Inflammatory macrophage treated with lipopolysaccharide for 1 hour (primary cell): ENCODE measurements at places on chromosomes 7 and 10.
A peak's percentile ranks its signal among the peaks of the same experiment; 100 is the strongest.

- DNase-seq: peak; percentile 16
Measured at GRCh38 chr7:101575721-101576120, 53.4 kb downstream of the MYL10 start.

- DNase-seq: no peak
Measured at GRCh38 chr10:64071218-64071617, 550.0 kb downstream of the REEP3 start.

- DNase-seq: no peak
Measured at GRCh38 chr10:32376771-32377170, 29.8 kb upstream of the EPC1 start.

DNA sequence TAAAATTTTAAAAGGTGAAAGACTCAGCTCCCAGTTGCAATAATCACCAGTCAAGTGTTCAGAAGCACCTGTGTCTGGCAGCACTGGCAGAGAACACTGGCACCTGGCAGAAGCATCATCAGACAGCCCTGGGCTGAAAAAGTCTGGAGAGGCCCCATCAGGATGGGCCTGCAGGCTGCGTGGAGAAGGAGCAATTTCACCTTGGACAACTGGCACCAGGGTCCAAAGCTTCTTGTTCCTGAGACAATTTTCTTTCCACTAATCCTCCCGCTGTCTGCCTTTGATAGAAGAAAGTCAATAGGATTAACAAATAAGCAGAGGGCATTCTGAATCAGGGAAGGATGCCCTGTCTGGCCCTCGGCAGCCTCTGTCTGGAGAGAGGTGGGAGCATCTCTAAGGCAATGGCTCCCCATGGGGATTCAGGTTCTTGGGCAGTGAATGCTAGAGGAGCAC lies 6.5 kb downstream of the COBL start:
- DNase-seq: no peak

- DNase-seq: no peak
Measured at GRCh38 chr7:68730194-68730593, 868.1 kb upstream of the AUTS2 start.

GRCh38 chr7:24438232-24438631 lies 135.0 kb upstream of the PALS2 start:
- DNase-seq: no peak

GRCh38 chr10:24449321-24449740 lies 240.4 kb downstream of the KIAA1217 start:
- no peak for DNase-seq

GRCh38 chr10:124957404-124957947 lies 15.6 kb downstream of the ZRANB1 start:
- DNase-seq: peak; percentile 44

DNA sequence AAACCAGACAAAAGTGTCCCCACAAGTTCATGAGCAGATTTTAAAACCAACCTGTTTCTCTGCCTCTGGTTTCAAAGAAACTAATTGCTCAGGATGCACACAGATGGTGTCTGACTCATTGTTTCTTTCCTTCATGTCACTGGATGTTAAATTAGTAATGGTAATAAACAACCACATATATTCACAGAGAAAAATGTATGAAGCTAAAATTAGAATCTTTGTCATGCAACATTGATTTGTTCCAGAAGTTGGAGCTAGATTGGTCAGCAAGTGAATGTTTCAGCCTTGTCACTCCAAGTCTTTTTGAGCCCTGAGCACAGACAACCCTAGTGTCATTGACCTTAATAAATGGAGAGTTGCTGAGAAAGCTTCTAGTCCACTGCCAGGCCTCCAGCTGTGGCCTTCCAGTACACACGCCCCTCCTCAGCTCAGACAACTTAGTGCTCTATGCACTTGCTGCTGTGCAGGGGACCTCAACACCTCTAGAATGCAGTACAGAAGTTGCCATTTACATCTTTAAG lies 175.9 kb downstream of the CCDC71L start:
- no peak for DNase-seq

GRCh38 chr7:55280031-55280454 lies 85.1 kb upstream of the LANCL2 start:
- peak; percentile 72 for DNase-seq

DNA sequence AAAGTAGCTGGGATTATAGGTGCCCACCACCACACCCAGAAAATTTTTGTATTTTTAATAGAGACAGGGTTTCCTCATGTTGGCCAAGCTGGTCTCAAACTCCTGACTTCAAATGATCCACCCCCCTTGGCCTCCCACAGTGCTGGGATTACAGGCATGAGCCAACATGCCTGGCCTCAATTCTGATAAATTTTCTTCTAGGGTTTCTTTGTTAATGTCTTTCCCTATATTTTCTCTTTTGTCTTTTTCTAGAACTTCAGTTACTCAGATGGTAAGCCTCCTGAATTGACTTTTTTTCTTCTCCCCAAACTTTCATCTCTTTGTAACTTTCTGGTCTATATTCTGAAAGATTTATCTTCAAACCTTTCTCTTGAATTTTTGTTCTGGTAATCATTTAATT lies 12.7 kb upstream of the SMURF1 start:
- no peak for DNase-seq

DNA sequence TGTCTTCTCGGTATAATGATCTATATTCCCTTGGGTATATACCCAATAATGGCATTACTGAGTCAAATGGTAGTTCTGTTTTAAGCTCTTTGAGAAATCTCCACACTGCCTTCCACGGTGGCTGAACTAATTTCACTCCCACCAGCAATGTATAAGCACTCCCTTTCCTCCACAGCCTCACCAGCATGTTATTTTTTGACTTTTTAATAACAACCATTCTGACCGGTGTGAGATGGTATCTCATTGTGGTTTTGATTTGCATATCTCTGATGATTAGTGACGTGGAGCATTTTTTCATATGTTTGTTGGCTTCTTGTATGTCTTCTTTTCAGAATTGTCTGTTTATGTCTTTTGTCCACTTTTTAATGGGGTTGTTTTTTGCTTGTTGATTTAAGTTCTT lies 33.6 kb downstream of the KIAA1217 start:
- DNase-seq: no peak

DNA sequence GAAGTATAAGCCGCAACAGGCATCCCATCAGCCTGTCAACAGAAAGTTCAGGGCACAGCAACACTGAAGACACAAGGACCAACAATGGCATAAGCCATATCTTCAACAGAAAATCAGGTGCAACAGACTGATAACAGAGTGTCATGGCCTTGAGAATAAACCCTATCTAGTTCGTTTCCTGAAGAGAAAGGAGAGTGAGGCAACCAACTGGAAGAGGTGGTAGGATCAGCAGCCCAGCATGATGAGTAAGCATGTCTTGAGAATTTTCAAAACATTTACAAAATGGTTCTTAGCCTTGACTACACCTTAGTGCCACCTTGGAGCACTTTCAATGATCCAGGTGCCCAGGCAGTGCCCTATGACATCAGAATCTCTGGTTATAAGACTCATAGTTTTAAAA lies 290.2 kb upstream of the SEMA3C start:
- no peak for DNase-seq

GRCh38 chr10:73859428-73859783 lies 14.9 kb downstream of the CAMK2G start:
- DNase-seq: no peak

DNA sequence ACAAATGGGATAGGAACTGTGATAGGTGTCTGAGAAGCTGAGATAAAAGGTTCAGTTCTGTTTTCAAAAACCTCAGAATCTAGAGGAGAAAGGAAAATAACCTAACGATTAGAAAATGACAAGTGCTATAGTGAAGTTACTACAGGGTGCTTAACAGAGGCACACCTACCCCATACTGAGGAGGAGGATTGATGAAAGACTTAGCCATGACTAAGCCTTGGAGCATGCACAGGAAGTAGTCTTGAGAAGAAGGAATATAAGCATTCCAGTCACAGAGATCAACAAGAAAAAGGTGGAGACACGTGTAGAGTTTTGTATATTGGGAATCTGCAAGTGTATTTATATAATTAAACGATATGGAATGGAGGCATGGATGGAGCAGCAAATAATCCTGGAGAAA lies 1225.5 kb upstream of the CELF2 start:
- DNase-seq: no peak

DNA sequence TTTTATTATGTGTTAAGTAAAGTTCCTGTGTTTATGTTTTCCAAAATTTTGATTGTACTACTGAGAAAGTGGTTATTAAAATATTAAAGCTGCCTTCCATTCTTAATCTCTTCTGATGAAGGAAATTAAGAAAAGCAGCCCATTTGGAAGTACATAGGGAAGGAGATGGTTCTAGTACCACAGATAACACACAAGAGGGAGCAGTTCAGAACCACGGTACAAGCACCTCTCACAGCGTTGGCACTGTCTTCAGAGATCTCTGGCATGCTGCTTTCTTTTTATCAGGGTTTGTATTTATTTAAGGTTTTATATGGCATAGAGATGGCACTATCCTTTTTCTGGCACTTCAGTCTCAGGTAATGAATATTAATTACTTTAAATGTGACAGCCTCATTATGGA lies 111.6 kb downstream of the PHTF2 start:
- DNase-seq: no peak

- no peak for DNase-seq
Measured at GRCh38 chr7:50956522-50957155, 173.9 kb upstream of the GRB10 start.

- no peak for DNase-seq
Measured at GRCh38 chr10:118610577-118610976, 15.1 kb upstream of the PRLHR start.

DNA sequence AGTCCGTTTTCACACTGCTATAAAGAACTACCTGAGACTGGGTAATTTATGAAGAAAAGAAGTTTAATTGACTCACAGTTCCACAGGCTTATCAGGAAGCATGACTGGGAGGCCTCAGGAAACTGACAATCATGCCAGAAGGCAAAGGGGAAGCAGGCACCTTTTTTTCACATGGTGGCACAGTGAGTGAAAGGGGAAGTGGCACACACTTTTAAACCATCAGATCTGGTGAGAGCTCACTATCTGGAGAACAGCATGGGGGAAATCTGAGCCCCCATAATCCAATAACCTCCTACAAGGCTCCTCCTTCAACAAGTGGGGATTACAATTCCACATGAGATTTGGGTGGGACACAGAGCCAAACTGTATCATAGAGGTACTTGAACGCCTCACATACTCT lies 30.0 kb downstream of the AGR3 start:
- DNase-seq: peak; percentile 35

- no peak for DNase-seq
Measured at GRCh38 chr10:120978589-120979252, 127.6 kb downstream of the WDR11 start.

DNA sequence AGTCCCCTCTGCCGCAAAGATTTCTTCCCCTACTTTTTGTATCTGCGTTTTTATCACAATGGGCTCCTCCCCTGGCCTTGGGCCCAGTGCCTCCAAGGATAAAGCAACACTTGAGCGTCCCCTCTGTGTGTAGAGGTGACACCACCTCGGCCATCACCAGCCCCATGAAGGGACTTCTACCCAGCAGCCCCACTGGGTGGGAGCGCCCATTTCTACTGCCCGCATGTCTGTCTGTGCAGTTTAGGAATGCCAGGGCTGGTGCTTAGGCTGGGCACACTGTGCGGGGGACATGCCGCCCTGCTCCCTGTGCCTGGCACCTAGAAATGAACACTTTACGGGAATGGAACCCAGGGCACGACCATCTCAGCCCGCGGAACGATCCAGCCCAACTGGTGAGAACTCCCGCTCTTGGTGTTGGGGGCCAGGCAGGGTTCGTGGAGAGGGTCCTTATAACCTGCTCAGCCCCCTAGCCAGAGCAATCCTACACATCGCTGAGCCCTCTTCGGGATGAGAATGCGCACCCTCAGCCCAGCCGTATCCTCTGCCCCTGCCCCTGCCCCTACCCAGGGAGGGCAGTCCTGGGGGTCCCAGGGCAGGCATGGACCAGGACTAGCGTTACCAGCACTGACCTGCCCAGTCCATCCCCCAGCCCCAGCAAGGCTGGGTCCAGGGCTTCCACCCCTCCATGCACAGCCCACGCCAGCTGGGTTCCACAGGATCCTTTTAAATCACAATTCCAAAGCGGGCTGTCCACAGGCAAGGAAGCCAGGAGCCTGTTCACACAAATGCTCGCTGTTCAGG lies 12.8 kb downstream of the CRYGN start:
- DNase-seq: no peak

DNA sequence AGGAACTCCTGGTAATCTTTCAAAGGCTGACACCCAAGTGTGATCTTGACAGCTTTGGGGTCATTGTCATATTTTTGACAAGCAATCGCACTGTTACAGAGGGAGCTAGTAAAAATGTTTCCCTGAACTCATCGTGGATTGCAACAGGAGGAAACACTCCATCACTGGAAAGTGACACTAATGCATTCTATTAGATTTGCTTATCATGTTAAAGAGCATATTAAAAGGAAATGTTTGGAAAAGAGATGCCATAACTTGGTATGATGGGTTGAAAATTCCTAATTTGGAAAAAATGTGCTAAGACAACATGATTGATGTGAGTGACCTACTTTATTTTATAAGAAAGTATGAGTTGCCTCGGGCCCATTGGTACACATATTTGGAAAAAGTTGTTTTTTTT lies 22.7 kb upstream of the EMX2 start:
- no peak for DNase-seq

DNA sequence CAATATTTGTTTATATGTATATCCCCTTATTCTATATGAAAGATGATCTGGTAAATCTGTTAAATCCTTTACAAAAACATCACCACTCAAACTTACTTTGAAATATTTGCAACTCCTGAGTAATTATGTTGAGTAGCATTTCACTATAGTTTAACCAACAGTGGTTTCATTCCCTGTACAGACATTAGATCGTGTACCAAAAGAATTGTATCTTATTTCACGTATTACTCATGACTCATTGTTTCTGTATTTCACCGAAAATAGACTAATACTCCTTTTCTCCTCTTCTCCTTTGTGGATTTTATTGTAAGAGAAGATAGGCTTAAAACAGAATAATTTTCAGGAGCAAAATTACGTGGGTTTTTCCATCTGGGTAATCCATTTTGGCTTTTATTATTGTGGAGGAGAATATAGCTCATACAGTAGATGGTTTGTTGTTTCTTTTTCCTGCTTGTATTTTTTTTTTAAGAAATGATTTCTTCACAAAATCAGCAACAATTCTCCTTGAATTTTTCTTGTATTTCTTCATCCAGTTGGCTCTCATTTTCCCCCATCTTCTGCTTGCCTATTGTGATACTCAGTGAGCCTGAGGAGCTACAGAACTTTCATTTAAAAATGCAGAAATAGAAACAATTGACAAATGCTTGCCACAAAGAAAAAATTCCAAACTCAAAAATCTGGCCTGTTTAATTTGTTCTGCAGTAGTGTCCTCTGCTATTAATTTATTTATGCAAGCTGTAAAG lies 90.6 kb upstream of the OIT3 start:
- DNase-seq: no peak

DNA sequence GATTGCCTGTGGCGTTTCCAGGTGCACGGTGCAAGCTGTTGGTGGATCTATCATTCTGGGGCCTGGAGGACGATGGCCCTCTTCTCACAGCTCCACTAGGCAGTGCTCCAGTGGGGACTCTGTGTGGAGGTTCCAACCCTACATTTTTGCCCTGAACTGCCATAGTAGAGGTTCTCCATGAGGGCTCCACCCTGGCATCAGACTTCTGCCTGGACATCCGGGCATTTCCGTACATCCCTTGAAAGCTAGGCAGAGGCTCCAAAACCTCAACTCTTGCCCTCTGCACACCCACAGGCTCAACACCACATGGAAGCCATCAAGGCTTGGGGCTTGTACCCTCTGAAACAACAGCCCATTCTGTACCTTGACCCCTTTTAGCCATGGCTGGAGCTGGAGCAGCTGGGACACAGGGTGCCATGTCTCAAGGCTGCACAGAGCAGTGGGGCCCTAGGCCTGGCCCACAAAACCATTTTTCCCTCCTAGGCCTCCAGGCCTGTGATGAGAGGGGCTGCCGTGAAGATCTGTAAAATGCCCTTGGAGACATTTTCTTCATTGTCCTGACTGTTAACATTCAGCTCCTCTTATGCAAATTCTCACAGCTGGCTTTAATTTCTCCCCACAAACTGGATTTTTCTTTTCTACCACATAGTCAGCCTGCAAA lies 10.0 kb upstream of the FGL2 start:
- no peak for DNase-seq
